ENCODE measurements at places on chromosomes 11 and 22.

DNA sequence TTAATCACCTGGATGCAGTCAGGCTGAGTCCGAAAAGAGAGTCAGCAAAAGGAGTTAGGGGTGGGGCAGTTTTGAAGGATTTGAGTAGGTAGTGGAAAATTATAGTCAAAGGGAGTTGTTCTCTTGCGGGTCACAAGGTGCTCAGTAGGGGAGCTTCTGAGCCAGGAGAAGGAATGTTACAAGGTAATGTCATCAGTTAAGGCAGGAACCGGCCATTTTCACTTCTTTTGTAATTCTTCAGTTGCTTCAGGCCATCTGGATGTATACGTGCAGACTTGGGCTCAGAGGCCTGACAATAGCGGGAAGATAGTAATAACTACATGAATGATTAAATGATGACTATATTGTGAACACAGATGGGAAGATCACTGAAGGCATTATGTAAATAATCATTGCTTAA, 6.2 kb downstream of the SC5D start:
- no peak for DNase-seq

DNA sequence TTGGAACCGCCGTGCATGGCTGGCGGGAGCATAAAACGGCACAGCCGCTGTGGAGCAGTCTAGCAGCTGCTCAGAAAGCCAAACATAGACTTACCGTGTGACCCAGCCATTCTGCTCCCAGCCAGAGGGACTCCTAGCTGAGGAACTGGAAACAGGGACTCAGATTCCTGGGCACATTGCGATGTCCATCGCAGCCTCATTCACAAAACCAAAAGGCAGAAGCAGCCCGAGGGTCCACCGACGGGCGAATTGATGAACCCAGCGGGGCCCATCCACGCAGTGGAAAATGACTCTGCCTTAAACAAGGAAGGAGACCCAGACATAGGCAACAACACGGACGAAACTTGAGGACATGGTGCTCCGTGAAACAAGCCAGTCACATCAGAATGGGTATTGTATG, 5.7 kb upstream of the MUC5B start:
- DNase-seq = no peak

GRCh38 chr11:9153651-9154050, 62.3 kb upstream of the SCUBE2 start:
- DNase-seq = no peak

DNA sequence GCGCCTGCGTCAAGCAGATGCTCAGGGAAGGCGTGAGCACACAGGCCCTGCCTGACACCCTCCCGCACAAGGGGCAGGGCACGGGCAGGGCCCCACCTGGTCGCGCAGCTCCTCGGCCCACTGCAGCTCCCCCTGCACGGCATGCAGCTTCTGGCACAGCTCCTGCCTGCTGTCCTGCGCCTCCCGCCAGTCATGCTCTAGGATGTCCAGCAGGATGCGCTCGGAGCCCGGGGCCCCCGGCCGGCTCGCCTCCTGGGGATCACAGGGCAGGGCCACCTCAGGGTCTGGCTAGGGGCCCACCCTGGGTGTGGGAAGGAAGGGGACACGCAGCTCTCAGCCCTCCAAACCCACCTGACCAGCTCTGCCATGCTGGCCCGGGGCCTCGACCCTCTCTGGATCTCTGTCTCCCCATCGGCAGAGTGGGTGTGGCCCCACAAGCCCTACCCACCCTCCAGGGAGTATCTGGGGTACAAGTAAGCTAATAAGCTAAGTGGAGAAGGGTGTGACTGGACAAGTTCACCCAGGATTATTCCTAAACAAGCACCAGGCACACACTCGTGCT, 10.7 kb downstream of the CARD10 start:
- DNase-seq = no peak

DNA sequence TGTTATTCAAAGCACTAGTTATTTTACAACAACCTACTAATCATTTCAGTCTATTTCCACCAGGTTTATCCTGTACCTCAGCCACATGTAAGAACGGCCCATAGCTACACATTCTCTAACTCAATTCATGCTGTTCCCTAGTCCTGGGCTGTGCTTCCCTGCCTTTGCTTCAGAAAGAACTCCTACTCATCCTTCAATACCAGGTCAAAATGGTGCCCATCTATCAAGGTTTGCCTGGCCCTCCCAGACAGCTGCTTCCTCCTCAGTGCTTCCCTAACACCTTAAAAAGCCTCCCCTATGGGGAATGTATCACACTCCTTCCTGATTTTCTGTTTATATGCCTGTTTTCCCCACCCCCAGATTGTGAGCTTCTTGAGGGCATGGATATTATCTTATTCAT, 400.7 kb downstream of the MN1 start:
- no peak for DNase-seq
